Stimulated activated CD4-positive, alpha-beta T cell treated with anti-CD3 and anti-CD28 coated beads, Interleukin-2, amount 100 ng/mL, for 24 hours (primary cell): ENCODE measurements at places on chromosomes 5 and 9.

DNA sequence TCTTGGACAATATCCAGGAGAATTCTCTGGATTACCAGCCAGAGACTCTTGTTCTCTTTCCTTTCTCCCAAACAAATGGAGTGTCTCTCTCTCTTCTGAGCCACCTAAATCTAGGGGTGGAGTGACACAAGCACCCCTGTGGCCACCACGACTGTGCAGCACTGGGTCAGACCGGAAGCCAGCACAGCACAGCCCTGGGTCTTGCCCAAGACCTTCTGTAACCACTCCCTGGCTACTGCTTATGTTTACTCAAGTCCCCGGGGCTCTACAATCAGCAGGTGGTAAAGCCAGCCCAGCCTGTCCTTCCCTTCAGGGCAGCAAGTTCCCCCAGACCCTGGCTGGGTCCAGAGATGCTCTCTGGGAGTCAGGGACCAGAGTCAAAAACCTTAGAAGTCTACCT, 110.0 kb upstream of the TUT7 start:
- no peak for DNase-seq

DNA sequence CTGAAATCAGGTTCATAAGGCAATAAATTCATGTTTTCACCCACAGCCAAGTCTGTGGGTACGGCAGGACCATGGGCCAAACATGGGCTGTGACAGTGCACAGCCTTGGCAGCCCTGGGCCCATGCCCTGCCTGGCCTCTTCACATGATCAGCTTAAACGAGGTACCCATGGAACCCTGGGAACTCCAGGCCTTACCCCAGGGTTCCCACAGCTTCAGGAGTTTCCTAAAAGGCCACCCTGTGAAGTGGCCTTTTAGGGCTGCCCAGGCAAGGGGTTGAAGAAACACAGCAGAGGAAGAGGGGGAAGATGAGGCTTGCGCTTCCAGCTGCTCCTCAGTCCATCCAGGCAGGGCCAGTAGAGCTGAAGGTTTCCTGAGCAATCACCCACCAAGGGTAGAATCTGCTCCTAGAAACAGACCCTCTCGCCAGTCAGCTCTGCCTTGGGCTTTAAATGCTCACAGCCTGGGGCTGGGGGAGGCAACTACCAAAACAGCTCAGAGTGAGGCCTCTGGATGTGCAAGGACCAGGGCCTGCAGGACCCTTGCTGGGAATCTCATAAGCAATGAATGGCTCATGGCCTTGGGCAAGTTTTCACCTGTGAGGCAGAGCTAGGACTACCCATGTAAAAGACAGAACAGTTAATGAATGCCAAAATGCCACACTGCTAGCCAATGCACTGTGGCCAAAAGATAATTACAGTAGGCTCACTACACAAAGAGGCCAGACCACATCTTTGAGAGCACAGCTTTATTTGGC, 79.3 kb upstream of the LRRTM2 start:
- DNase-seq: no peak

DNA sequence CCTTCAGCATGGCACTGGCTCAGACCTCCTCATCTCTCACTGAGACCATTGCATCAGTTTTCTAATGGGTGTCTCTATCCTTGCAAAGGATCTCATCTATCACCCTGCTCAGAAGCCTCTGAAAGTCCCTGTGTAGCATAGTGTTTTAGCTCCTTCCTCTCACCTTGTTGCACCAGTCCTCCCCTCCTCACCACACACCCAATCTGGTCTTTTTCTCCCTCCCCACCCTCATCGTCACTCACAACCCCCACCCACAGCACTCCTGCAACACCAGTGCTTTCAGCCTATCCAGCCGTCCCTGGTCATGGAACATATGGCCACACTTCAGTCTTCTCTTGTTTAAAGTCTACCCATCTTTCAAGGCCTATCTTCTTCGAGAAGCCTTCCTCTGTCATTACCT, 74.5 kb downstream of the ANGPTL2 start:
- DNase-seq: no peak

DNA sequence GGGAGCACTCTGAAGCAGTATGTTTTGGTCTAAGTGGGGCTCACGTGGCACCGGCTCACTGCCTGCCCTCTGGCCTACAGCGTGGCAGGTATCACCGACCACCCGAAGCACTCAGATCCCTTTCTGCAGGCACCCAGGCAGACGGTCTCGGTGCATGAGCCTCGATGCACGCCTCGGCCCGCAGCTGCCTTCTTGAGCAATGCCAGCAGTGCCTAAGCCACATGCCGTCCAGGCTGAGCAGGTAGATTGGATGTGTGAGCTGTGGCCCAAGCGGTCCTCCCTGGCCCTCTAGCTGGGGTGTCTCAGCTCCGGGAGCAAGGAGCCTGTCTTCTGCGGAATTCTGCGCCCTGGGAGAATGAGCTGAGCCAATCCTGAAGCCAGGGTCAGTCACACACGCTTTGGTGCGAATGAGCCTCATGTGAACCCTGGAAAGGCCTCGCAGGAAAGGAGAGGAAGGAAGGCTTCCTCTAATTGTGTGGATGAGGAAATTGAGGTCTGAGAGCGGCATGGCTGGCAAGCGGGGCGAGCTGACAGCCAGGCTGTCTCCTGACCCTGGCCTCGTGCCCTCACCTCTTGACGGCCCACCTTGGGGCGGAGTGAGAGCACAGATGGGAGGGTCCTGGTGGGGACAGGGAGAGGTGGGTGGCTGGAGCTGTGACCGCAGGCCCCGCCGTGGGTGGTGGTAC, 14.4 kb downstream of the RXRA start:
- no peak for DNase-seq
